ENCODE measurements at places on chromosomes 12 and 14.

DNA sequence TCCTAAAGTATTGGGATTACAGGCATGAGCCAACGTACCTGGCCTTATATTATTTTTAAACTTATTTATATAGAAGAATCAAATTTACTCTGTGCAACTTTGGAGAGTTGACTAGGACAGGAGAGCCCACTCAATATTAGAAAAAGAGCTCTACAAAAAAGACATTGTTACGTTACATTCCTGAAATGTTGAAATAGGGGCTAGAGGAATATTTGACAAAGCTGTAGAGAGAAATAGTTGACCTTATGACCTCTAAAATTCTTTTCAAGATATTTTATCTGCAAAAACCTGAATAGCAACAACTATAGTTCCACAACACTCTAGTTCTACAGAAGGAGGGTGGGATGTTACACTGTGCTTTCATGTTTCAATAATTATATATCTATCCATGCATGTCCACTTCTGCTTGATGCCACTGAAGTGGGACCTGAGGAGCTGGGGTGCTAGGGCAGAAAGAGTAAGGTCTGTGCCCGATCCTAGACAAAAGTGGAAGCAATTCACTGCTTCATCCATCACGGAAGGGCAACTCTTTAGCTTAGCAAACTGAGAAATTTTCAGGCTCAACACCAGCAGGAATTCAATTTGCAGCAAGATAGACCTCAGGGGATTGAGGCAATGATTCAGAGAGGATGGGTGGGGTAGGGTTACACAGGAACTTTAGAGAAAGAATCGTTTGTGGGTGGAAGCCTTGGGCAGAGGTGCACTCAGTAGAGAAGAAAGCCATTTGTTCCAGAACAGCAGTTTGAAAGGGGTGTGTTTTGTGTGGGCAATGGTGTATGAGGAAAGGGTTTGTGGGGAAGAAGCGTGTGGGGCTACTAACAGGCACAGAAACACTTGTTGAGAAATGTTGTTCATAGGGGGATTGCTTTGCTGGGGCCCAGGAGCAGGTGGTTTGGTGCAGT, 16.0 kb upstream of the RNASE10 start:
- DNase-seq: no peak

DNA sequence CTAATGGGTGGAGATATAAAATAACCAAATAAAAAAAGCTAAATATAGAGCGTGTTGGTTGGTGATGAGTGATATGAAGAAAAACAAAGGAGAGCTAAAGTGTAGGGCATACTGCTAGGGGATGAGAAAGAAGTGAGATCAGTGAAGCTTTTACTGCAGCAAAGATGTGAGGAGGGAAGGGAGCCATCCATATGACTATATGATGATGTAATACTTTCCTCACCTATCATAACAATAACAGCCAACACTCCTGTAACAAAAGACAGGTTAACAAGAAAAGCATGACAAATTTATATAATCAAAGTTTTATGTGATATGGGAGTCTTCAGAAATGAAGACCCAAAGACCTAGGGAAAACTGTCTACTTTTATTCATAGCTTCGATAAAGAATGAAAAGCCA, 57.4 kb upstream of the LRFN5 start:
- no peak for DNase-seq

GRCh38 chr12:122471324-122472226, 29.2 kb downstream of the ZCCHC8 start:
- DNase-seq: no peak

DNA sequence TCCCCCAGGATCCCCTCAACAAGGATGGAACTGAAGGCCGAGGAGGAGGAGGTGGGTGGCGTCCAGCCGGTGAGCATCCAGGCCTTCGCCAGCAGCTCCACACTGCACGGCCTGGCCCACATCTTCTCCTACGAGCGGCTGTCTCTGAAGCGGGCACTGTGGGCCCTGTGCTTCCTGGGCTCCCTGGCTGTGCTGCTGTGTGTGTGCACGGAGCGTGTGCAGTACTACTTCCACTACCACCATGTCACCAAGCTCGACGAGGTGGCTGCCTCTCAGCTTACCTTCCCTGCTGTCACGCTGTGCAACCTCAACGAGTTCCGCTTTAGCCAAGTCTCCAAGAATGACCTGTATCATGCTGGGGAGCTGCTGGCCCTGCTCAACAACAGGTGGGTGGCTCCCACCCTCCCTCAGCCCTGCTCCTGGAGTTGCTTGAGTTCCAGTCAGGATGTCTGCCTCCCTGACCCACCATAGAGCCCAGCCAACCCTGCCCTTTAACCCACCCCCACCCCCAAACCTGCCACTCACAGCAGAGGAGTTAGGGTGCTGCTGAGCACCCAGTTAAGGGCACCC, 1.4 kb downstream of the ASIC1 start:
- DNase-seq: no peak

GRCh38 chr14:95041477-95042020, 115.8 kb downstream of the DICER1 start:
- DNase-seq: no peak

DNA sequence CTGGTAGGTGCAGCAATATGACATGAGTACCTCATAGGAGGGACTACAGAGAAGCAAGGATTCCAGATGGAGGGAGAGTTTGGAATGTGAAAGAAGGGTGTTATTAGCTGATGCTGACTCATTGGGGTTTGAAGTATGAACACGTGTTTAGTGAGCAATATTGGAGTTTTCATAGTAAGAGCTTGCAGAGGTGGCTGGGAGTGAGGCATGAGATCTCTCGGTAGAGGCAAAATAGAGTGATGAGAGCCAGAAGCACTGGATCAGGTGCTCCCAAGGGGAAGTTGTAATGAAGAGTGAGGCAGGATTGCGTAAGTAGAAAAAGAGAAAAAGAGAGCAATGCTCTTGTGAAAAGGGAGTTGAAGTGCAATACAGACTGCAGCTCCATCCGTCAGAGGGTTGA, 42.1 kb downstream of the MGST1 start:
- DNase-seq: no peak

DNA sequence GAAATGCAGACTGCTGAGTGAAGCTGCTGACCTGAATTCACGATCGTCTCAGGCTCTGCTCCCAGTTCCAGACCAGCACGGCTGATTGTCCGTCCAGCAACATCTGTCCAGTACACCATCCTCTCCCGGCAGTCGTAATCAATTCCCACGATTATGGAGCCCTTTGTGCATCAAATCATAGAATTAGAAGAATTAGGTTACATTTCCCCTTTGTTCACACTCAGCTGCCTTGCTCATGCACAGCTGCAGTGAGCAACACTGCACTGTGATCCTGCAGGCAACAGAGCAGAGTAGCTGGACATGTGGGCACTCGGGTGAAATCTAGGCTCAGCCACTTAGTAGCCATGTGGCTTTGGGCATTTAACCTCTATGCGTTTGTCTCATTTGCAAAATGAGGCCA, 22.2 kb downstream of the RTRAF start:
- DNase-seq: no peak

DNA sequence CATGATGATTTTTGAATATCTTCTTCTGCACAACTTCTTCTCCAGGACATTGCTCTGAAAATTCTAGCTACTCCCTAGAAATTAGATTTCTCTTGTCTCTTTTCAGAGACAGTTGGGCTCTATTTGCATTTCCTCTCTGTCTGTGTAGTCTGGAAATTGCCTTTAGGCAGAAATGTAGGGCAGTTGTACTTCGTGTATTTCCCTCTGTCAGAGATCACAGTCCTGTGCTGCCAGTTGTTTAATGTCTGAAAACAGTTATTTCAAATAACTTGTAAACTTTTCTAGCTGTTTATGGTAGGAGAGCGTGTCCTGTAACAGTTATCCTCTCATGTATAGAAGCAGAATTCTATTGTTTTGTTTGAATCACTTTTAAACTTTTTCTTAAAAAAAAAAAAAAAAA, 86.9 kb downstream of the TTLL5 start:
- no peak for DNase-seq

DNA sequence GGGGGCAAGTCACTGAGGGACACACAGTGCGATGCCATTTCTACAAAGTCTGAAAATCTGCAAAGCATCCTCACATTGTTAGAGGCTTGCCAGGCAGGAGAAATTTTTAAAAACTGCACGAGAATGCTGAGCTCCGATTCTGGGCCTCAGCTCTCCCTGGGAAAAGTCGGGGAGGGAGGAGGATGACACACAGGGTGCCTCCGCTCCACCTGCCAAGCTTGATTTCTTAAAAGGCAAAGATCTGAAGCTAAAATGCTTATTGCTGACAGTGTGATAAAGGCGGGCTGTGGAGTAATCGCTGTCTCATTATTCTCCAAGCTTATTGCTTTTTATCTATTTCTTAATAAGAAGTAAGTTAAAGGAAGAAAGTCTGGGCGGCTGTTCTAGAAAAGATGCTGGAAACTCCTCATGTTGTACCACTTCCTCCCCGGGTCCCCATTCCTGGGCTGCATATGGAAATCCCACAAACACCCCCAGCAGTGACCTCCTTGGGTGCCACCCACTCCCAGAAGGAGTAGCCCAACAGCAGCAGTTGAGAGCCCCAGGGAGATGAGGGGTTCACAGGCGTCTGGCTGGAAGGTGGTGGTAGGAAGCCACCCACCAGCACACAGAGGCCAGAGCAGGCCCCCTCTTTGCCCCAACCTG, 55.0 kb downstream of the CCDC85C start:
- DNase-seq: no peak

DNA sequence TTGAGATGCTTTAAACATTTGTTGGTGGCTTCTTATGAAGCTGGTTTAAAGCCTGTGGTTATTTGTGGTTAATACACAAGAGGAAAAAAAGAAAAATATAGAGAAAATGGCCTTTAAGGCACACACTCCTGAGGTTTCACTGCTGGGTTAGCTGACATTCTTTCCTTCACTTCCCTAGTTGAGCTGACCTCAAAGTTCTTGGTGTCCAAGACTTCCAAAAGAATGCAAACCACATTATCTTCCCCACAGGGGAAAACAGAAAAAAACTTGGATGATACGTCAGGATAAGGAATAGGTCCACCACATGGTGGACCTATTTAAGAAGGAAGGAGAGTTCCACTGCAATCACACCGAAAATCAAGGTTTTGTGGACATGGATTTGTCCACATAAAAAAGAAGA, 94.3 kb downstream of the SLC25A21 start:
- DNase-seq: no peak

DNA sequence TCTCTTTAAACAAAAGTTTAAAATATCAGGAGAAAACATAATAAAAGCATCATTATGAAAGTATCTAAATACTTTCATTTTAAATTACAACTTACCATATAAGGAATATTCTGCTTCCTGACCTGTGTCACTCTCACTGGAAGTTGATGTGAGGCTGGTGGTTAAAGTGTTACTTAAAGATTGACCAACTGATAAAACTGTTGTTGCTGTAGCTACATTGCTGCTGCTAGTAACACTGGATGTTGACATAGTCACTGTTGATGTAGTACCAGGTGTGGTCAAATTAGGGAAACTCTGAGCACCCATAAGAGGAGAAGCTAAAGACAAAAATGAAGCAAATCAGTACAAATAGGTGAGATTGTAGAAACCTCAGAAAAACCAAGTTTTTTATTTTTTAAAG, 79.9 kb downstream of the HECTD1 start:
- no peak for DNase-seq

DNA sequence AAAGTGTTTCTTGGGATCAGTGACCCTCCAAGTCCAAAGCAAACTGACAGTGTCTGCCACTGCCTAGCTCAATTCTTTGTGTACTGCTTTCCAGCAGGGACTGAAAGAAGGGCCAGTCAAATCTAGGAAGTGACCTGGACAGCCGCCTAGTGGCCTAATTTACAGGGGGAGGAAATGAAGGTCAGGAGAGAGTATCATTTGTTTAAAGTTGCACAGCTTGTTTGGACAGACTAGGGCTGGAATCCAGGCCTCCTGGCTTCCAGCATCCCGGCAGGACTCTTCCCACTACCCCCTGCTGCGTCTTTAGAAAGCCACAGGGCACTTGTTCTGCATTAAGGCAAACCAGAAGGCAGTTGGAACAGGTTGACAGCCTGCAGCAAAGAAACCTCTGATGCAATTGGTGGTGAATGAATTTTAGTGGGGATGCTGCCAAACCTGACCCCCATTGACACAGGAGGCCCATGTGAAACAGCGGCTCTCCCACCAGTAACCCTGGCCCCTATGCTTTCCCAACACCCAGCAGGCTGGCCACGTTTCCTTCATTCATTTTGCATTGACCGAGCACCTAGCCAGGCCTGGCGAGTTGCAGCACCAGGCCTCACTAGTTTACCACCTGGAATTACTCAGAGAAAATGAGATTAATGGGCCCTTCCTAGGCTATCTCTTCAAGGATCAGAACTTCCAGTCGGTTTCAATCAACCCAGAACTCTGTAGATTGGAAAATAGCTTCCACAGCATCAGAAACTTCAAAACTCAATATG, 28.2 kb downstream of the GALNT16 start:
- DNase-seq: no peak

DNA sequence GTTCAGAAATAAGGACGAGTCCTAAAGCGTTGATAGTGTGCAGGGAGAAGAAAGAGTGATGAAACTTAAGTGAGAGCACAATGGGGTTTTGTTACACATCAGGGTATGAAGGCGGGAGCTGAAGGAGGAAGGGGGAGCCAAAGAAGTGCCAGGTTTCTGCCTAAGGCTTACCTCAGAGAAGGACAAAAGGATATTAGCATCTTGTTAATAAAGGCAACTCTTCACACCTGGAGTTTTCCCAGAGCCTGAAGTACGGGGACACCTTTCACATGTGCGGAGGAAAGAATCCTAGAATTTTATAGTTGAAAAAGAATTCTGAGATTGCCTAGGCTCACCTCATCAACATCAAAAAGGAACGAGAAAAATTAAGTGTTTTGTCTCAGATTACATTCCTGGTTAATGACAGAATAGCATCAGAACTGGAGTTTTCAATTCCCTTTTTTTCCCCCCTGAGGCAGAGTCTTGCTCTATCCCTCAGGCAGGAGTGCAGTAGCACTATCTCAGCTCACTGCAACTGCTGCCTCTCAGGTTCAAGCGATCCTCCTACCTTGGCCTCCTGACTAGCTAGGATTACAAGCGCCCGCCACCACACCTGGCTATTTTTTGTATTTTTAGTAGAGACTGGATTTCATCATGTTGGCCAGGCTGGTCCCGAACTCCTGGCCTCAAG, 2.2 kb upstream of the SAV1 start:
- DNase-seq: no peak

DNA sequence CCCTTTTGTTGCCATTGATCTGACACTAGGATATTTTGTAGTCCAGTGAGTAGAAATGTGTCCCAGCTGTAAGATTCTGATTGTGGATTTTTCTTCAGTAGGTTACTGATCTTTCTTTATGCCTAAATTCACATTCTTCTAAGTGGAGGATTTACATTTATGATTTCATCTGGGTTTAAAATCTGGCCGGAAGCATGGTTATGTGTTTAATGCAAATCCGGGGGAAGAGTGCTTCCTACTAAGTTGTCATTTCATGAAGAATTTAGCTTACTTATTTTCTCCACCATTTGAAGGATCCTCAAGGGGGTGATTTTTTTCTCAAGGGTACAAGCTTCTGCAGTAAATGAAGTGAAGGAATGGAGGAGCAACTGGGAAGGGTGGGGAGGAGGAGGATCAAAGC, 96.7 kb downstream of the TMTC2 start:
- no peak for DNase-seq

DNA sequence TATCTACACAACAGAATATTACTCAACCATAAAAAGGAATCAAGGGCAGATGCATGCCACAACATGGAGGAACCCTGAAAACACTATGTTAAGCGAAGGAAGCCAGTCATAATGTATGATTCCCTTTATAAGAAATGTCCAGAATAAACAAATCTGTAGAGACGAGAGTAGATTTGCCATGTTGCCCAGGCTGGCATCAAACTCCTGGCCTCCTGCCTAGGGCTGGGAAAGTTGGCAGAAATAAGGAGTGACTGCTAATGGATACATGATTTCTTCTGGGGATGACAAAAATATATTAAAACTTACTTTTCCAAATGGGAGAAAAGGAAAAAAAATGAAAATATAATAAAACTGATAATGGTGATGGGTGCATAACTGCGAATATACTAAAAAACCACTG, 10.9 kb downstream of the CLIP1 start:
- no peak for DNase-seq

GRCh38 chr12:129162805-129163204, 309.5 kb downstream of the GLT1D1 start:
- DNase-seq: no peak

Measured in NK-92 treated with Interleukin-12 subunit alpha and Interleukin-12 subunit beta, amount 100 ng/mL, for 24 hours (cell line).